ENCODE measurements at places on chromosomes 12 and 14.

DNA sequence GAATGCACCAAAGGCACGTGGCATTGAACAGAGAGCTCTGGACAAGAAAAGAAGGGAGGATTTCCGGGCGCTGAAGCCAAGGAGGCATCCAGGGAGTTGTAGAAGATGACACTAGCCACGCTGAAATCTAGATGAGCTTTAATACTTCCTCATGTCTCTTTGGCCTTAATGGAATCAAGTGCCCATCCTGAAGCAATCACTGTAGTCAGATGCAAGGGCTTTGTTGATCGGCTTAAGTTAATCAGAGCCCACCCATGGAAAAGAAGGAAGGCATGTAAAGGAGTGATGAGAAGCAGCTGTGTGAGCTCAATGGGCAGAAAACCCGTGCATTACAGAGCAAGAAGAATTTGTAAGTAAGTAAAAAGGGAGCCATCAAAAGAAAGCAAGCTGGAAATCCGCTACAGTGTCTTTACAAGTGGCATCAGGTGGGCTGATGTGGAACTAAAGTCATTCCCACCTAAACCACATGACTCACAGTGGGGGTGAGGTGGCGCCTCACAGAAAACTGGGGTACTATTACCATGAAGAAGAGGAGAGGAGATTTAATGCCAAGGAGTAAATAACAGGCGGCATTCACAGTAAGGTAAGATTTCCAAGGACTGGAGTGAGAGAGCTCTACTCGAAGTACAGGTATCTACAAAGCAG lies 48.4 kb downstream of the NDUFA12 start:
- DNase-seq = no peak

DNA sequence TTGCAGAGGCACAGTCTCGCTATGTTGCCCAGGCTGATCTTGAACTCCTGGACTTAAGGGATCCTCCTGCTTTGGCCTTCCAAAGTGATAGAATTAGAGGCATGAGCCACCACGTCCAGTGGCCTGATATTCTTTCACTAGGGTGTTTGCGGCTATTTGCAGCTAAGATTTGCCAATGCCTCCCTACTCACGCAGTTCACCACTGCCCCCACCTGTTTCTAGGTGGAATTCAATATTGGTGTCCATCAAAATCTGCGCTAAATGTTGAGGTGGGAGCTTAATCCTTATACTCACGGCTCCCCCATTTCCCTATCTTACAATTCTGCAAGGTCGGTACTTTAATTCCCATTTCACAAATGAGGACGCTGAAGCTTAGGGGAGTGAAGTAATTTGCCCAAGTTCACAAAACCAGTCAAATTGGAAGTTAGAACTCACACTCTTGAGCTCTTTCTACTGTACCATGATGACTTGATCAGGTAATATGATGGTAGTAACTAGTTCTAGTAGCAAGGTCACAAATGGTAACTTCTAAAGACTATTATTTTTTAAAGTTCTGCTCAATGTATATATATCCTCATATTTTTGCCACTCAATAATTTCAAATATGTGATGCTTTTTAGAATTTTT lies 22.1 kb upstream of the LRRC9 start:
- no peak for DNase-seq

DNA sequence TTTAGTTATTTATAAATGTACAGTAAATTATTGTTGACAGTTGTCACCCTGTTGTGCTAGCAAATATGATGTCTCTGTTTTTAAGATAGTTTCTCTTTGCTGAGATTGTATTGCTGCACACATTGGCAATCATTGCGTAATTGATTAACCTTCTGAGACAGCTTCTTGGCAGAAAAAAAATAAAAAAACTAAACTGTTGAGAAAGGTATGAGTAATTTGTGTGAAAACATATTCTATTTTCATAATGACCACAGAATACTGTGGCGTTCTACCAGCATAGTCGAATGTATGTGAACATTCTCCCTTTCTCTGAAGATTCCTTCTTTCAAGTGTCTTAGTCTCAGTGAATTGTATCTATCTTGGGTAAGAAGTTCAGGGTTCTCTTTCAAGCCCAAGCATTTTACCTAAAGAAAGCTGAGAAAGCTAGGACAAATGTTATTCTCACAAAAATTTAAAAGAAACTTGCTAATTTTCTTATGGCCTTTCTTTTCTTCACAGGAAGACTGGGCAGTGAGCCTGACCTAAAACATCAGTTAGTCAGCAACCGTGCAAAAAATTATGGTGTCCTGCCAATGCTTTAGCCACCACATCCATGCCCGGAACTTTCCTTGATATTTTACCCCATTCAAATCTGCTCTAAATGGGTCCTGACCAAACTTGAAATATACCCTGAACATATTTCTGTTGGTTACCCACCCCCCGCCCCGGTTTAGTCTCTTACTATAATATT lies 69.0 kb upstream of the REP15 start:
- peak; percentile 85 for DNase-seq

DNA sequence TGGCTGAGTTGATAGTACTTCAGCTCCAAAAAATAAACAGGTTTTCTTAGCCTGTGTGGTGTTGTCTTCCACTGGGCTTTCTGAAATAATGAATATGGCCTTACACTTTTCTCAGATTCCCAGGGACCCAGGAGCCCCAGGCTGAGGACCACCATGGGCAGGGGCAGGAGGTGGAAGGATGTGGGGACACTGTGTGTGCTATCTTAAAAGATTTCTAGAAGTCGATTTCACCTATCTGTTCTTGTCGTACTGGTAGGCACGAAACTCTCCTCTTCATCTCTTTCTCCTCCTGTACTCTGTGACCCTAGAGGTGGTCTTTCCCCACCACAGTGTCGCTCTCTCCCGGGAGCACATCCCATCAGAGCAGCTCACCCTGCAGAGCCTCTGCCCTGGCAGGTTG lies 107.7 kb upstream of the FKBP4 start:
- DNase-seq = no peak

DNA sequence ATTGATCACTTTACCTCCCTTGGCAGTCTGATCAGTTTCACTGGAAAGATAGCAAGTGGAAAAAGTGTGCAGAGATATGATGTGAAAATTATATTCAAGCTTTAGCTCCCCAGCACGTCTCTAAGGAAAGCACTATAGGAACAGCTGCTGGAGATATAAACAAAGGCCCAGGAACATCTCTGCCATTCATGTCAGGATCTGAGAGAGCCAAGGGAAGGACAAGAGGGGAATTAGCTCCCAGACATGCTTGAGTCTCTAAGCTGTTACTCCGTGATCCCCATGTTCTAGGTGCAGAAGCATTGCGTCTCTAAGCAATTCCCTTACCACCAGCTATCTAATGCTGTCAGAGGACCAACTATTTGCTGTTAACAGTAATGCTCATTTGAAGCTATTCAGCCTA lies 700.2 kb downstream of the DIO2 start:
- DNase-seq = no peak

DNA sequence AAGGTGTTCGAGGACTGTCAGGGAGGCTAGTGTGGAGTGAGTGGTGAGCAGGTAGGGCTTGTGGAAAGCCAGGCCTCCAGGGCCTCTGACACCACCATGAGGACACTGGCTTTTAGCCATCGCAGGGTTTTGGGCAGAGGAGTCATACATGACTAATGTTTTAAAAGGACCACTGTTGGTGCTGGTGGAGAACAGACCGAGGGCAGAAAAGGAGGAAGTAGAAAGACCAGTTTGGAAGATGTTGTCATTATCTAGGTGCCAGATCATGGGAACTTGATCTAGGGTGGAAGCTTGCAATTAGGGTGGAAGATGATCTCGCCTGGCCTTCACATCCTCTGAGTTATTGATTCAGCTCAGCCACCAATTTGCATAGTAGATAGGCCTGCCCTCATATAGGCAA lies 144.2 kb downstream of the C12orf75 start:
- DNase-seq = peak; percentile 14

DNA sequence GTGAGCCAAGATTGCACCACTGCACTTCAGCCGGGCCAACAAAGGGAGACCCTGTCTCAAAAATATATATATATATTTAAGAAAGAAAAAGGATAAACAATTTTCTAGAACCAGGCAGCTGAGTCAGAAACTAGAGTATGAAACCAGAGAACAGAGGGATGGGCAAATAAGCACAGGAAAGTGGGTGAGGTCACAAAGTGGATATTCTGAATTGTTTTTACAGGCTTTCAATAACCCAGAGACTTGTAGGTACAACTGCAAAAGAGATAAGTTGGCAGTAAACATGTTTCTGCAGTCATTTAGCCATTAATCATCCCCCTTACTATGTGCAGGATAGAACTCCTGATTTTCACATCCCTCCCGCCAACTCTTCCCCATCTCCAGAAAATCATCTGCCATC lies 94.2 kb downstream of the BTG1 start:
- no peak for DNase-seq

DNA sequence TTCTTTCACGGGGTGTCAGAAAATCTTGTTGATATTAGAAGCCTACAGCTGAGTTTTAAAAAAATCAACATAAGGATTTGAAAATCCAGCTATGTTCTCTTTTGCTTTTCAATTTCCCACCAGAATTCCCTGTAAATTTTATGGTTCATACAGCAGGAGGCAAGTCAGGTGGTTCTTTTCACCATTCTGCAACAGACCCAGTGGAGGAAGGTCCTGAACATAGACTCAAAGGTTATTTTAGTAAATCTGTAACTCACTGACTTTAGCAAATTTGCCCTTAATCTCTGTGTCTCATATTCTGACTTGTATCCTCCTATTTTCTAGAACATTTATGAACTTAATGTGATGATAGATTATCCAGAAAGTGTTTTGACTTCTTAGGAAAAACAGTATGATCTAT lies 235.4 kb upstream of the E2F7 start:
- no peak for DNase-seq

- DNase-seq = no peak
These were observed 20.8 kb downstream of the RAB35 start for GRCh38 chr12:120095736-120096135.

DNA sequence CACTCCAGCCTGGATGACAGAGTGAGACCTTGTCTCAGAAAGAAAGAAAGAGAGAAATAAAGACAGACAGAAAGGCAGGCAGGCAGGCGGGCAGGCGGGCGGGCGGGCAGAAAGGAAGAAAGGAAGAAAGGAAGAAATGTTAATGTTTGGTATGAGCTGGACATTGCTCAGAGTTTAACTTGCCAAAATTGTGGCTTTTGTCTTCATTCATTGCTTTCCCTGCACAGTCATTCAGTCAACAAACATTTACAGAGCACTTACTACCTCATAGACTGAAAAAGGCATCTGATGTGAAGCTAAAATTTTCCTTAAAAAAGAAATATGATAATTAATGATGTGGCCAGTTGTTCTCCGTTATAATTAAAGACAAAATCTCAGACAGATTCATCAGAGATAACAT lies 247.1 kb downstream of the SPTSSA start:
- DNase-seq = no peak

DNA sequence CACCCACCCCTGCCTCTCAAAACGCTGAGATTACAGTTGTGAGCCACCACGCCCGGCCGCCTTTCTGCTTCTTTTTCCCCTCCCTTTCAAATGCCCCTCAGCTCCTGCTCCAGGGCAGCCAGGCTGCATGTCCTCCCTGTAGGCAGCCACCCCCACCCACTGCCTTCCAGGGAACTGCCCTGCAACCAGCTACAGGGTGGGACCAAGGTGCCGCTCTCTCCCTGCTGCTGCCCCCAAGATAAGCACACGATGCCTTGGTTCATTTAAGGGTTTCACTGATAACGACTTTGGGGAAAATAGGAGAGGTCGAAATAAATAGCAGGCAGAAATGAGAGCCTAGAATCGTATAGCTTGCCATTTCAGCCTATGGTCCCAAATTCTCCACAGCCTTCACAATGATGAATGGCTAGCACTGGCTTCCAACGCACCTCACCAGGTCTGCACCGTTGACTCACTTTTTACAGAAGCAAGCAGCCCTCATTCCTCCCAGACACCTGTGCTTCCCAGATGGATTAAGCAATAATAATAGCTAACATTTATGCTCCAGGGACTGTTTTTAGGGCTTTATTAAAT lies 40.7 kb downstream of the ATG14 start:
- no peak for DNase-seq

GRCh38 chr14:89457007-89457406 lies 40.0 kb upstream of the FOXN3 start:
- no peak for DNase-seq

DNA sequence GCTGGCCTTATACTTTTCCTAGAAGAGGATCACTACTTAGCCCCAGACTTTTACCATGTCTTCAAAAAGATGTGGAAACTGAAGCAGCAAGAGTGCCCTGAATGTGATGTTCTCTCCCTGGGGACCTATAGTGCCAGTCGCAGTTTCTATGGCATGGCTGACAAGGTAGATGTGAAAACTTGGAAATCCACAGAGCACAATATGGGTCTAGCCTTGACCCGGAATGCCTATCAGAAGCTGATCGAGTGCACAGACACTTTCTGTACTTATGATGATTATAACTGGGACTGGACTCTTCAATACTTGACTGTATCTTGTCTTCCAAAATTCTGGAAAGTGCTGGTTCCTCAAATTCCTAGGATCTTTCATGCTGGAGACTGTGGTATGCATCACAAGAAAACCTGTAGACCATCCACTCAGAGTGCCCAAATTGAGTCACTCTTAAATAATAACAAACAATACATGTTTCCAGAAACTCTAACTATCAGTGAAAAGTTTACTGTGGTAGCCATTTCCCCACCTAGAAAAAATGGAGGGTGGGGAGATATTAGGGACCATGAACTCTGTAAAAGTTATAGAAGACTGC lies 1.5 kb downstream of the MGAT2 start:
- no peak for DNase-seq

DNA sequence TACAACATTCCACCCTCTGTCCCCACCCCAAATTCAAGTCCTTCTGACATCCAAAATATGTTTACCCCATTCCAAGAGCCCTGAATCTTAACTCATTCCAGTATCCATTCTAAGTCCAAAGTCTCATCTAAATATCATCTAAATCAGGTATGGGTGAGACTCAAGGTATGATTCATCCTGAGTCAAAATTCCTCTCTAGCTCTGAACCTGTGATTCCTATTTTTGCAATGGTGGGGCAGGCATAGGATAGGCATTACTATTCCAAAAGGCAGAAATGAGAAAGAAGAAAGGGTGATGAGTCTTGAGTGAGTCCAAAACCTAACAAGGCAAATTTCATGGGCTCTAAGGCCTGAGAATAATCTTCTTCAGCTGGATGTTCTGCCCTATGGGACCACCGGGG lies 140.3 kb upstream of the FAR2 start:
- DNase-seq = no peak

DNA sequence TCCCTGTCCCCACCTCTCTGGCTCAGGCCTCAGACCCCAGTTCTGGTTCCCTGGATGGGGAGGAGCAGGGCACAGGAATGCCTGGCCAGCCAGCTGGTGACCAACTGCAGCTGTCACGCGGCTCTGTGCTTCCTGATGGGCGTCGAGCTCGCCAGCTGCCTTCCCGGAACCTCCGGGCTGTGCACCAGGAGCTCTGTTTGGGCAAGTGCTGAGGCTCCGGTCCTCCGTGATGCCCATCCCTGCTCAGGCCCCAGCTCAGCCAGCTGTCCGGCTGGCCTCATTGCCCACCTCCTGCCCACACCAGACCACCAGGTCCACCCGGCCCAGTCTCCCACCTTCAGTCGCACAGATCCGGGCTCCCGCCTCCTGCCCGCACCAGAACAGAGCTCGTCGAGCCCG lies 4.8 kb downstream of the IFFO1 start:
- DNase-seq = peak; percentile 78

Data from foreskin fibroblast (primary cell).